ENCODE measurements at places on chromosomes 5 and 9.
A peak's percentile ranks its signal among the peaks of the same experiment; 100 is the strongest.

GRCh38 chr5:122937914-122938313, 92.5 kb downstream of the SNX24 start:
- no peak for DNase-seq

GRCh38 chr9:7316967-7317366, 482.6 kb downstream of the DMAC1 start:
- DNase-seq, result no peak

DNA sequence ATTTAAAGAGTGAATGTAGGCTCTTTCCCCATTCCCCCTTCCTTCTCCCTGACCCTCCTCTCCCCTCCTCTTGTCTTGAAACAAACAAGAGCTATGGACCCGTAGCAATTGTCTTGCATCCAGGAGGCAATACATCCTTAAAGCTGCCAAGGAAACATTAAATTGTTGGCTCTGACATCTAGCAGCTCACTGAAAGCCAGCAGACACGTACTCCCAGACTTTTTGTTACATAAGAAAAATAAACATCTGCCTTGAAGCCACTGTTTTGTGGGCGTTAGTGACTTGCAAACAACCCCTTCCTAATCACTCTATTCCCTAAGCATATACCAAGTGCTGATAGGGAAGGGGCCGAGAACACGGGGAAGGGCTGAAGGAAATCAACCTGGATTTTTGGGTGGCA, 8.6 kb downstream of the SLC45A2 start:
- DNase-seq, result no peak

GRCh38 chr5:143826951-143827444, 15.0 kb downstream of the HMHB1 start:
- no peak for DNase-seq

DNA sequence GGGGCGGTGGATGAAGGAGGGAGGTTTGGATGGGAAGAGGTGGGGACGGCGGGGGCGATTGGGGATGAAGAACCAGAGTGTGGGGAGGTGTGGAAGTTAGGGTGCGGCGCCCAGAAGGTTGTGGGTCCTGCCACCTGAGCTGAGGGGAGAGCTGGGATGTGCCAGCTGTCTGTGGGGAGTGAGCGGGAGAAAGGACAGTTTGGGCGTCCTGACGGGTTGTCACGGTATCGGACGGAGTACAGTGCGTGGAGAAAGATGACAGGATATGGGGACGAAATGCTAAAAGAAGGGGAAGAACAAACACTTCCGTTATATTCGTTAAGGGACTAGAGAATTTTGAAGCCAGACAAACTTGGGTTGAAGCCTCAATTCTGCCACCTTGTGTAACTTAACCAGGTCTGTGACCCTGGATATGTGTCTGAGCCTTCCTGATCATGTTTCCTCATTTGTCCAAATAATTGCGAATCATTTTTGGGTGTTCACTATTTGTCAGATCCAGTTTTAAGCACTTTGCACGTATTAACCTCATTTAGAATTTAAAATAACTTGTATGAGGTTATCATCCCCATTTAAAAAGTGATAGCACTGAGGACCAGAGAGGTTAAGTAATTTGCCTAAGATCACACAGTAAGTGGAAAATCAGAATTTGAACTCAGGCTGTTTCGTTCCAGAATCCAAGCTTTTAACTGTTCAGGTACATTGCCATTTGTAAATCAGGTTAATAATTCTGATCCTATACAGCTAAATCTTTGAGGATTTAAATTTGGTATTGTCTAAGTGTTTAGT, 689 bp downstream of the CNTRL start:
- DNase-seq, result peak; percentile 48

DNA sequence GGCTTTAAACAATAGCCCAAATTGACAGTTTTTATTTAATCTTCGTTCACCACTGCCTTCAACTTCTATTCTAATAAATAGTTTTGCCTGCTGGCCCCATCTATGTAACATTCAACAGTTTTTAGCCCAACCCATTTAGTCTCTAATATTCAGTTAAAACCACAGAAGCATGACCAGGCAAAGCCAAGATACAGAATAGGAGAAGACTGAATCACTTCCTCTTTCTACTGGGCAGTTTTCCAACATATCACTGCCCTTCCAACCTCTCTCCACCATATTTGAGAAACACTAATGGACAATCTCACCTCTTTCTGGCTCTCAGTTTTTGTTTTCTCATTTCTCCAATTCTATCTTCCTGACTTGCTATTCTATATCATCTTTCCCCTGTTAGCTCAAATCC, 352.9 kb downstream of the DNAH5 start:
- no peak for DNase-seq

Data from CD4-positive, alpha-beta T cell treated with Interleukin-1 beta for 1 hour (primary cell).